Activated CD4-positive, CD25-positive, alpha-beta regulatory T cell treated with anti-CD3 and anti-CD28 coated beads, Interleukin-2, amount 50 U/mL, for 24 hours (primary cell): ENCODE measurements at places on chromosomes 11 and 22.

DNA sequence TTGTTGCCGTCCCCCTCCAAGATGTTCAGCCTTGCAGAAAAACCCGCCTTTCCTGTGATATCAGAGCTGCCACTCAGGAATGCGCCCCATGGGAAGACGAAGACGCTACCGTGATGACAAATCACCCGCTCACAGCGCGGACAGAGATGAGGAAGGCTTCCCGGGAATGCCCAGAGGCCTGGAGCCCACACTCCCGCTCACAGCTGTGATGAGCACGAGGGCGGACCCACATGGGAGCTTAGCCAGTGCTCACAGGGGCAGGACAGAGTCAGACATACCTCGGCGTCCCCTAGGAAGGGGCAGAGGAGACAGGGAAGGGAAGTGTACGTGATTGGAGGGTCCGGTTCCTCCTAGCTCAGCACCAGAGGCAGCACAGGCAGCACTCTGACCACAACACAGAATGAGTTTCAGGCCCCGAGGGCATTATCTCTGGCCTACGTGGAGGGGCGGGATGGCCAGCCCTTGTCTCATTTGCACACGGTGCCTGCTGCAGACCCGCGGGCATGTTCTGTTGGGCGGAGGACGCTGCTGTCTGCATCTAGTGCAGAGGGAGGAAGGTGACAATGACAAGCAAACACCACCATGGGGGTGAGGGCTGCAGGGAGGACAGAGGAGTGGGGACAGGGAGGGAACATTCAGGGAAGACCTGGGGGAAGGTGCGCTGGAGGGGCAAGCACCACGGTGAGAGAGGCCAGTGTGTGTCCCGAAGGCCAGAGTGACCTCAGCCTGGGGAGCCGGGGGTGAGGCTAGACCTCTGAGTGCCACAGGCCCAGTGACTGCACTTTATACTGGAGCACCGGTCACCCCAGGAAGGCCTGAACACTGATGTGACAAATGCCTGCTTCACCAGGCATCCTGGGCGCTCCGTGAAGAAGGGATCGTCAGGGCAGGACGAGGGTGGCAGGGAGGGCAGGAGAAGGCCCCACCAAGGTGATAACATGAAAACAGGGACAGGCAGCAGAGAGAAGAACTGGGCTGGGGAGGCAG, 79.6 kb downstream of the CELSR1 start:
- no peak for ATAC-seq

GRCh38 chr11:110774138-110775014, 62.1 kb upstream of the ARHGAP20 start:
- ATAC-seq = no peak

DNA sequence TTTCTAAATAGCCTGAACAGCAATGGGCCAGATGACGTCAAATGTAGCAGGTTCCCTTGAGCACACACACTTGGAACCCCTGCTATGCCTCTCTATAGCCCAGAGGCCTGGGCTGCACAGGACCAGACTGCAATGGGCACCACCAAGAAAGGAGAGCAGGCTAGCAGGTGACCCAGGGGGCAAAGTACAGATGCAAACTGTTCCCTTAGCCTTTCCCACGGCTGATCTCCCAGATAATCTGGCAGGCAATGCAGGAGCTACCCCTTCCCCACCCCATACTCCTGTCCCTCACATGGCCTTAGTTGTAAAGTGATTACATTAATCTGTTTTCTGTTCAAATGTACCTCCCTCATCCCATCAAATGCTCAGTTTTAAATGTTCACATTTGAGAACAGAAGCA, 41.3 kb downstream of the SMCO4 start:
- no peak for ATAC-seq

DNA sequence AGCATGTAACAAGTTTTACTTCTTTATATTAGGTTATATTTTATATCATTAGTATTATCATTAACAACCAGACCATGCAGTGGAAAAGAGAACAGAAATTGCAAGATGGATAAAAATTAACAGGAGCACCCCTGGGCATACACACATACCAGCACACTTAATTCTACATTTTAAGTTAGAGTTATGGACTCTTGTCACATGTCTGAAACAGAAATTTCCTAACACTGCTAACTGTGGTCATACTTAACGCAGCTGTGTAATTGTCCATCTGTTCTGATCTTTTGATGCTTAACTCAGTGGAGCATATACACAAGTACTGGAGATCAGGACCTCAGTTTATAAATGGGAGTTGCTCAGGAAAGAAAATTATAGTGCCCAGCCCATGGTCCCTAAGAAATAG, 358 bp downstream of the OR52H1 start:
- ATAC-seq = no peak

DNA sequence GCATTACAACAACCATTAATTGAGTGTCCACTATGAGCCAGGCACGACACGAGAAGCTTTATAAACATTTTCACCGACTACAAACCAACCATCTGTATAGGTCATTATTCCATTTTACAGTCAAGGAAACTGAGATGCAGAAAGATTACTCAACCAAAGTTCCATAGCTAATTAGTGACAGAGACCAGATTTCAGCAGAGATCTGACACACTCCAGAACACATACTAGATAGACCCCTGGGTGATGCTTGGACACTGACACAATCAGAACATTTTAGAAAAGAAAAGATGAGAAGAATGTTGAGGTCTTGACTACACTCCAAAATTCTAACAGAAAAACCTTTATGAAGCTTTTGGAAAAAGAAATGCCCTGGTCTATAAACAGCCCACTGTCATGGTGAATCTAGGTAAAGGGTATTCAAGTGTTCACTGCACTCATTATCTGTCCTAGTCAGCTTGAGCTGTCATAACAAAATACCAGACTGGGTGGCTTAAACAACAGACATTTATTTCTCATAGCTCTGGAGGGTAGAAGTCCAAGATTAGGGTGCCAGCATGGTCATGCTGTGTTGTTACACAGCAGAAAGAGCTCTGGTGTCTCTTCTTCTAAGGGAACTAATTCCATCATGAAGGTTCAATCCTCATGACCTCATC, 89.0 kb downstream of the RELT start:
- ATAC-seq = no peak

GRCh38 chr11:3861683-3862082, 6.2 kb downstream of the STIM1 start:
- ATAC-seq = no peak

GRCh38 chr11:57937431-57937830, 86.2 kb upstream of the OR9Q1 start:
- no peak for ATAC-seq

DNA sequence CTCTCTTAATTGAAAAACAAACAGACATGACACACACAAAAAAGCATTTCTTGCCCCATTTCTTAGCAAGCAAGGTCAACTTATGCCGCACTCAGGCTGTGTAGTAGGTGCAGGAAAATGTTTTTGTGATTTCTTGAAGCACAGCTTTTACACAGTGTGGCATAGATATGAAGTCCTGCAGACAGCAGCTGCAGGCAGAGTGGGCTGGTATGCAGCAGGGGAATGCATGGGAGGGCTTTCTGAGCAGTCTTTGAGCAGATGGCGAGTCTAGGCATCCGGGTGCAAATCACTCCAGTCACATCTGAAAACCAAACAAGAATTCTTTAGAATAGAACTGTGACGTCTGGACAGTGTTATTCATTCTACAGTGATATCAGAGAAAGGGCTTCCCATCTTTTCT, 87.5 kb downstream of the BLID start:
- no peak for ATAC-seq

- ATAC-seq = no peak
Measured at GRCh38 chr11:30938810-30939209, 352.7 kb upstream of the MPPED2 start.

DNA sequence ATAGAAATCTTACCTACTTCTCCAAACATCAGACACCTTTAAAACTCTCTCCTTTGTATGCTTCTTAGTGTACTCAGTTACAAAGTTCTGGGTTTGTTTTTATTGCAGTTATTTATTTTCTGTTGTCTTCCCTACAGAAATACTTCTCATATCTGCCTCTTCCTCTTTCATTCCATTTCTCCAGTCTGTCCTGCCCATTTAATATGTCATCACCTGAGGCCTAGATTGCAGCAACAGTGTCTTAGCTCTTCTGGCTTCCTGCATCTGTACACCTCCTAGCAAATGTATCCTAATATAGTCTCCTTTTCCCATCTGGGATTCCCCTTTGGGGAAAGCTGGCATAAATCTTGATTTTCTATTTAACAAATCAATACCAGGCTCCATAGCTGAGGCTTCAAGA, 34.9 kb upstream of the PCF11 start:
- ATAC-seq = no peak
